ENCODE measurements at places on chromosomes 12 and 14.

DNA sequence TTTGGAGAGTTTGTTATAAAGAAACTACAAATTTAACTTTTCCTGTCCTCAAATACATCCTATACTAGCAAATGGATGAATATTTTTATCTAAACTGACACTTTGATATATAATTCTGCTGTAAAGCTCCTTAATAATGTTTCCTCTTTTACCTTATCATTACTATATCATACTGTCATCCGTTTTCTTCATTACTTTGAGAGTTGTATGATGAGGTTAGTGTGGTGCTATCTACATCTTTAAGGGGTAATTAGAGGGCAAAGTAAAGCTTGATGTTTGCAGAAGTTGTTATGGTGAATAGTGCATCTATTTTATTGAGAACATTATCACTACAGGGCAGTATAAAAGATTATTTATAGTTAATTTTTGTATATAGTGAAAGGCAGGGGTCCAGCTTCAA, 36.1 kb downstream of the LIN7A start:
- DNase-seq, result no peak

DNA sequence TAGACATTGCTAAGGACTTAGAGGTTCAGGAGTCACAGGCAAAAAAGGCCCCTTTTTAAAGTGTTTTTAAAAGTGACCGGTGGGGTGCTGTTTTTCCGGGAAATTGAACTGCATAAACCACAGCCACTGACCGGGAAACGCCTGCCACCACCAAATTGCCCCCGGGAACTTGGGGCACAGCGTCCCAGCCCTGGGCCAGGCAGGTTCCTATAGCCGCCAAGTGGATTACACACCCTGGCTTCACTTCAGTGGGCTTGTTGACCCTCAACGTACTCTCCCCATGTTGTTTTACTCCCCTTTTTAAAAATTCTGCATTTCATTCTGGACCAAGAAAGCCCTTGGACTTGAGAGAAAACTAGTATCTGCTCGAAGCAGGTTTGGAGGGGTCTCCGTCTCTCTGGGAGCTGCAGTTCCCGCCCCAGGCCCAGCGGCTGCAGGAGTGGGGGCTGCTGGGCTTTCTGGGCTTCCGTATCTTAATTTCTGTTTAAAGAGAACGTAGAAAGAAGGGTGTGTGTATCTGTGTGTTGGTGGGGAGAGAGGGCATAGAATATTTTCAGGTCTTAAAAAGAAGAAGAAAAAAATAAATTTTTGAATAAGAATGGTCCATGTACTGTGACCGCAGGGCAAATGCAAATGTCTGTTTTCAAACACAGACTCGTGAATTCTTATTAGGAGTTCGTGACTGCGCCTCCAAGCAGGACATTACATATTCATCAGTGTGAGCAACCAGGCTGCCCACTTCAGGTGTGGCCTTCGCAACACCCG, 82.9 kb downstream of the PAPOLA start:
- no peak for DNase-seq

DNA sequence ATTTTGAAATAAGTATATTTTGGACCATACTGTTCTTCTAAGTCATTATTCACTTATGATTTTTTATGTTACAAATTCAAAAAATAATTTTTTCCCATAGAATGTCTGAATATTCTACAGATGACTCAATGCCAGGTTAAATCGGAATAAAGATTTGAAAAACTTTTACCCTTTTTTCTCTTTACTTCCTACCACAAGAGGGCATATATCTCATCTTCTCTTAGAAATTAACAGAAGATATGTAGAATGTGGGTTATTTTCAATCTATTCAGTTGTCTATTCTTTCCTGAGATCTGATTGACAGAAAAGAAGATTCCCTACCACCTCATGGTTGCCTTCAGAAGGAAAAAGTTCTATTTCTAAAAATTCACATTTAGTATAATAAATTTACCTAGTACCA, 53.0 kb upstream of the KITLG start:
- no peak for DNase-seq

DNA sequence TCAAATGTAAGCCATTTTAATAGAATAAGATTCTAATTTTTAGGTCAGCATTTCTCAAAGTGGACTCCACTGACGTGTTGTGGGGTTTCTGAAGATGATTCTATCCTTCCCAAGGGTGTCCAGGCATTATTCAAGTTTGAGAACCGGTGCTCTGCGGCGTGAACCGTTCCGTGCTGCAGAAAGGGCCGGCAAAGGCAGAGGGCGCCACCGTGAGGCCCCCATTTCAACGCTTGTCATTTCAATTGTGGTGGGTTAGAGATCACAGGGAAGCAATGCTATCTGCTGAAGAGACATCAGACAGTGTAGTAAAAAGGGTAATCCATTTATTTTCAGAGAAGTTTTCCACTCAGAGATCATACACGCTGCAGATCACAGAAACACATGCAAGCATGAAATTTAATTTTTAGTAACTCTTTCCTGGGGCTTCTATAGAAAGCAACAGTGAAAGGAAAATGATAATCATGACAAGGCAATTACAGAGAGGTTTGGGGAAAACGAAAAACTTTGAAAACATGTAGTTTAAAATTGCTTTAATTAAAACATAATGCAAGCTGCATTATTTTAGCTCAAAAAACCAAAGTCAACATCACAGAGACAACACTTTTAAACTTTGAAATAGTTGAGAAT, 201.7 kb downstream of the EXOC5 start:
- peak; percentile 74 for DNase-seq

DNA sequence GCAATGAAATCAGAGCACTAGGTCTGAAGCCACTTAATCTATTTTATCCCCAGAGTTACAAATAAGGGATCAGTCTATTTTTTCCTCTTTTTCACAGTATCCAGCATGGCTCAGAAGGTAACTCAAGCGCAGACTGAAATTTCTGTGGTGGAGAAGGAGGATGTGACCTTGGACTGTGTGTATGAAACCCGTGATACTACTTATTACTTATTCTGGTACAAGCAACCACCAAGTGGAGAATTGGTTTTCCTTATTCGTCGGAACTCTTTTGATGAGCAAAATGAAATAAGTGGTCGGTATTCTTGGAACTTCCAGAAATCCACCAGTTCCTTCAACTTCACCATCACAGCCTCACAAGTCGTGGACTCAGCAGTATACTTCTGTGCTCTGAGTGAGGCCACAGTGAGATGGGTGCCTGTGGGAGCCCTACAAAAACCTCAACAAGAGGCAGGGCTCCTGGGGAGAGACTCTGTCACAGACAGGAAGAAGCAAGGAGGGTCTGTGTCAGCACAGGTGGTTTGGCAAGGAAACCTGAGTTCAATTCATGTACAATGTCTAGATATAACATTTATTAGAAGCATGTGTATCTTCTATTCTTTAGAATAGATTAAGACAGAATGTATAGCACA, 334.3 kb upstream of the OR4E1 start:
- no peak for DNase-seq

DNA sequence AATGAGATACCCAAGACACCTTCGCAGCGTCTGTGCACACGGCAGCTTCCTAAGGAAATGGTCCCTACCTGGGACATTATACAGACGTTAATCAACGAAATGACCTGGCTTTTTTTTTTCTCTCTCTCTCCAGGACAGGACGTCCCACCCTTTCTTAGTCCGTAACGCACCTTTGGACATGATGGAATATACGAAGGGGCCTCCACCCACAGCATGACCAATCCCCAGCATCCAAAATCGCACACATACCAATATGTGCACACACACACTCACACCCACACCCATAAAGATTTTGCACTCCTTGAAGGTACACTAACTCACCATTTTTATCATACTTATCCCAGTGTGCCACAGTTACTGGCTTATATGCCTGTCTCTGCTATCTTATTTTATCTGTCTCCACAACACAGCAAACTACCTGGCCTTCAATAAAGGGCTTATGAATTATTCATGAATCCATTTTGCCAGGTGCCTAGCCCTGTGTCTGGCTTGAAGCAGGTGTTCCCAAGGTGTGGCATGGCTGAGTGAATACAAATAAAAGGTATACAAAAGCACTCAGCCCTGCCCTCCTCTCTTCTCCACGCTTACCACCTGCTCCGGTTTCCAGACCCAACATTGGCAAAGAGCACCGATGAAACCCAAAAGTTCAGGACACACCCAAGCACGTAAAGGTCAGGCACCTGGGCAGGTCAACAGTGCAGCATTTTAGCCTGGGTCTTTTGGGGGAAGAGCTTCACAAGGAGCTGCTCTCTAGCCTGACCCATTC, 2.2 kb downstream of the SCNN1A start:
- DNase-seq, result no peak

GRCh38 chr12:2835691-2836403, 1.0 kb upstream of the NRIP2 start:
- DNase-seq, result no peak

- DNase-seq, result no peak
Observed at GRCh38 chr14:79144896-79145295, 974.7 kb downstream of the NRXN3 start.

DNA sequence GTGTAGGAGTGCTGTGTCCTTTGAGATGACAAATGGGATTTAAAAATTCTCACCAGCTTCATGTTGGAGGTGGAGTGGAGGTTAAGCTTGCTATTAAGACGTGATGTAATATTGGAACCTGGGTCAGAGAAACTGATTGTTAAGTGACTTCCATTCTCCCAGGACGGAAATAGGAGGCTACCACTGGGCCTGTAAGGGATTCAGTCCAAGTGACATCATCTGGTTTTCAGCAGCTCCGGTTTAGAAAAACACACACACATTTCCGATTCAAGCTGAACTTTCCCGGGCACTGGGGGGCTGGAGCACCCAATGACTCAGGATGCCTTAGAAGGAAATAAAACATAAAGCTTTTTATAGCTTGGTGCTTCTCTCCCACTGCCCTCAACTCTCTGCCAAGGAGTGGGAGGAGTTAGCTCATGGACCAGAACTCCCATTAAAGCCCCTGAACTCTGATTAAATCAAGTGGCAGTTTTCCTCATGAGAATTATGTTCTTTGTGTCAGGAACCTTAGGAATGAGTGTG, 12.4 kb downstream of the CALM1 start:
- DNase-seq, result no peak

GRCh38 chr12:68422956-68423574, 90.9 kb upstream of the MDM1 start:
- no peak for DNase-seq

Measured in retina (tissue), 1 donor.